ENCODE measurements at places on chromosomes 6 and 20.
A peak's percentile ranks its signal among the peaks of the same experiment; 100 is the strongest.

DNA sequence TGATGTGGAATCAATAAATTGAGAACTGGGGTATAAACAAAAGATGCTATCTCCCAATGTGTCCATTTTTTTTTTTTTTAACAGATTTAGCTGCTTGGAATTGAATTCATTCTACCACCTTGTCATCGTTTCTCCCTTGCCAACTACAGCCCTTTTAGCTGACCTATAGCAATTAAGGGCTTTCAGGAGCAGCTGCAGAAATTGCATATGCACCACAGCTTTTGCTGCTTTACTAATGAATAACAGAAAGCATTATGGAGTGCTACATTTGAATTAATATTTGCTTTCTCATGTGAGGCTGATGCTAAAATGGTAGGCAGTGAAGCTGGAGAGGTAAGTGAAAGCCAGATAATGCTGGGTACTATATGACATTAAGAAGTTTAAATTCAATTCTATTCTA is 5.7 kb downstream of the SESN1 start:
- DNase-seq: no peak

GRCh38 chr20:64131406-64131805 is 24.0 kb upstream of the NPBWR2 start:
- DNase-seq: no peak

DNA sequence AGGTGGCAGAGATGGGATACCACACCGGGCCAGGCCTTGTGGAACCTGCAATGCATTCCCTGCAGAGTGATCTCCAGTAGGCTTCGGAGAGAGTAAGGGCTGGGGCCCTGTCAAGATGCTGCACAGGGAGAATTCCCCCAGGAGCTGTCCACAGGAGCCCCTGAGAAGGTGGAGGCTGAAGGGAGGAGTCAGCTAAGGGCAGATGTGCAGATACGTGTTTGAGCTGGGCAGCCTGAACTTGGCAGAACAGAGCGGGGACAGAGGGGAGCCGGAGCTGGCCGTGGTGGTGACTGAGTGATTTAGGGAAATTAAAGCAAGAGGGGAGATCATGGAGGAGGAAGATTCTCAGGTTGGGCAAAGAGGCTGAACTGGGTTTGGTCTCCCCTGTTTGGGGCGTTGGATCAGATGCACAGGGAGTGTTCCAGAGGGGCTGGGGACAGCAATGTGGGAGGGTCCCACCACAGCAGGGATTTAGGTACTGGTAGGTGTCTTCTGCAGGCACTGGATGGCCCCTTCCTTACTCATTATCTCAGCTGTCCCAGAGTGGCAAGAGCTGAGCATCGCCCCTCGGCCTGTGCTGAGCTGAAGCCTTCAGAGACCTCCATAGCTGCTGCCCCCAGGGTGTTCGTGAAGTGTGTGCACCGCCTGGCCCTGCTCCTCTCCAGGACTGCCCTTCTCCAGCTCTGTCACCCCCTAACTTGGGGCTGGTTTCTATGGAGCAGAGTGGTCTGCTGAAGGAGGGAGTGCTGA is 3.8 kb upstream of the NCR2 start:
- no peak for DNase-seq

DNA sequence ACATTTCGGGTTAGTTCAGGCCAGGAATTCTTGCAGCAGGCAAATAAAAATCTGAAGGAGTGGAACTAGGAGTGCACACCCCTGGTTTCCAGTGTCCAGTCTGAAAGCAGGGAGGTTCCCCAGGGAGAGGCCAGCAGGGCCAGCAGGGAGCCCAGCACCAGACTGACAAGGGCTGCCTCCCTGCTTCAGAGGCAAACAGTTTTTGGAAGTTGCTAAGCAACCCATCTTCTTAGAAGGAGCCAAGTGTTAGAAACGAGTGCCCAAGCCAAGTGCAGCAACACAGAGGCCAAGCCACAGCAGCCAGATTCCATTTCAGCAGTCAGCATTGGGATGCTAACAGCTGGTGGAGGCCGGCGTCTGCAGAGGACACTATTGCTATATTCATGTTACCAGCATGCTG is 179.1 kb downstream of the SYNDIG1 start:
- DNase-seq: no peak

GRCh38 chr6:155528982-155529453 is 73.4 kb upstream of the NOX3 start:
- DNase-seq: peak; percentile 82

DNA sequence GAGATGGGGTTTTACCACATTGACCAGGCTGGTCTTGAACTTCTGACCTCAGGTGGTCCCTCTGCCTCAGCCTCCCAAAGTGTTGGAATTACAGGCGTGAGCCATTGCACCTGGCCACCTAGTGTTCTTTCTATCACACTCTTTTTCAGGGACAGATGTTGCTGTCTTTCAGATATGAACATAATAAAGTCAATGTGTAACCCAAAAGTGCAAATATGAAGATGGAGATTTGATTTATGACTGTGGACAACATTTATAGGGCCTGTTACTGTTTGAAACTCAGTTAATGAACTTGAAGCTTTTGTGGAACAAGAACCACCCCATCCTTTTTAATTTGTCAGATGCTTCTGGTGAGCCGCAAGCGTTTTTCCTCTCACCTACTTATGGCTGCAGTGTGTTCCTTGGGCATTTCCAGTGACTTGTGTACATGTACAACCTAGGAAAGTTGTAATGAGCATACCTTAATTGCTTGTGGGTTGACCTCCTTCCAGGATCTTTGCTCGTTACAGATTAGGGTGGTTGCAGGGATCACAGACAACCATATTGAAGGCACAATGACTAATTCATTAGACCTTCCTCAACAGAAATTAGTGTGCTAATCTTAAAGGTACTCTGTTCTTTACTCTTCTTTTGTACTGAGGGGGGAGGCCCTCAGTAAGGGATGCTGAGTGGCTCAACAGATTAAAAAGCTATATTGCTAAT is 6.8 kb downstream of the TBPL1 start:
- DNase-seq: no peak

DNA sequence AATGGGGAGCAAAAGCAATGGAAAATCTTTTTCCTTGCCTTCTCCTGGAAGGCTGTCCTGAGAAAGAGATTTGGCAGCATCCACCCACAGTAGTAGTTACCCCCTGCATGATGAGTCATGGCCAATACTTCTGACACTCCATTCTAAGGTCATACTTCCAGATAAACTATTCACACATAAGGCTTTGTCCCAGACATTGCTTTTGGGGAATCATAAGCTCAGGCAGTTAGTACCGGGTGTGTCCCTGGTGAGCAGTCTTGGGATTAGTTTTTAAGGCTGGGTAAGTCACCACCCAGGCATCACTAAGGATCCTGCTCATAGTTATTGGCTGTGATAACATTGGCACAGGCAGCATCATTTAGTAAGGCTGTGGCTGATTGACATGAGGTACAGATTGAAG is 160.6 kb upstream of the GGTLC1 start:
- DNase-seq: no peak

GRCh38 chr20:10131732-10132345 is 86.8 kb upstream of the SNAP25 start:
- DNase-seq: no peak

DNA sequence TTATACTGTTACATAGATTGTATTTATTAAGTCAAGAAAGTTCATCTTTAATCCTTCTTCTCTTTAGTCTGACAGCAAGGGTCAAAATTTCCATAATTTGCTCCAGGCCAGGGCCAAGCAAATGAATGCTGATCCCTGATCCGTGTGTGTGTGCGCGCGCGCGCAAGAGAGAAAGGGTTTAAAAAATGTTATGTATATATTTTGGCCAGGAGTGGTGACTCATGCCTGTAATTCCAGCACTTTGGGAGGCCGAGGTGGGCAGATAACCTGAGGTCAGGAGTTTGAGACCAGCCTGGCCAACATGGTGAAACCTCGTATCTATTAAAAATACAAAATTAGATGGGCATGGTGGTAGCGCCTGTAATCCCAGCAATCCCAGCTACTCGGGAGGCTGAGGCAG is 61.7 kb downstream of the GTF2H5 start:
- DNase-seq: no peak

- no peak for DNase-seq
Observed at GRCh38 chr20:59645271-59645670, 40.9 kb downstream of the PHACTR3 start.

DNA sequence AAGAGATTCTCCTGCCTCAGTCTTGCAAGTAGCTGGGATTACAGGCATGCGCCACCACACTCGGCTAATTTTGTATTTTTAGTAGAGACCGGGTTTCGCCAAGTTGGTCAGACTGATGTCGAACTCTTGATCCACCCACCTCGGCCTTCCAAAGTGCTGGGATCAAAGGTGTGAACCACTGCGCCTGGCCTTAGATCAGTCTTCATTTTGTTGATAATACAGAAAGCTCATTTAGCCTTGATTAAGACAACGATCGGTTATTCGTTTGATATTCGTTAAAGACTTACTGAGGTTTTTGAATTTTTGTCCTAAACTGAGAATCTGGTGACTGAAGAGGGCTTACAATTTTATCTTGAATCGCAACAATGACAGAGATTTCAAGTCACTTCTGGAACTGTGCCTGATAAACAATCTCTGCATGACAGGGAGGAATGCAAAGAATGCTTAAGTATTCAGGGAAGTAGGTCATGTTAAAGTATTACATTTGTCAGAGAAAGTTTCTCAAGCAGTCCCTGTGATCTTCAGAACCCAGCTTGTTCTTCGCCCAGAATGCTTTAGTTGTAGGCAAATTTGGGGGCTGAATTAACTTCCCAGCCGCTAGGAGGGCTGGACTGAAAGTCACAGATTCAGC is 14.8 kb downstream of the AKAP12 start:
- DNase-seq: no peak

- no peak for DNase-seq
Observed at GRCh38 chr6:130927305-130927704, 100.1 kb downstream of the SMLR1 start.

DNA sequence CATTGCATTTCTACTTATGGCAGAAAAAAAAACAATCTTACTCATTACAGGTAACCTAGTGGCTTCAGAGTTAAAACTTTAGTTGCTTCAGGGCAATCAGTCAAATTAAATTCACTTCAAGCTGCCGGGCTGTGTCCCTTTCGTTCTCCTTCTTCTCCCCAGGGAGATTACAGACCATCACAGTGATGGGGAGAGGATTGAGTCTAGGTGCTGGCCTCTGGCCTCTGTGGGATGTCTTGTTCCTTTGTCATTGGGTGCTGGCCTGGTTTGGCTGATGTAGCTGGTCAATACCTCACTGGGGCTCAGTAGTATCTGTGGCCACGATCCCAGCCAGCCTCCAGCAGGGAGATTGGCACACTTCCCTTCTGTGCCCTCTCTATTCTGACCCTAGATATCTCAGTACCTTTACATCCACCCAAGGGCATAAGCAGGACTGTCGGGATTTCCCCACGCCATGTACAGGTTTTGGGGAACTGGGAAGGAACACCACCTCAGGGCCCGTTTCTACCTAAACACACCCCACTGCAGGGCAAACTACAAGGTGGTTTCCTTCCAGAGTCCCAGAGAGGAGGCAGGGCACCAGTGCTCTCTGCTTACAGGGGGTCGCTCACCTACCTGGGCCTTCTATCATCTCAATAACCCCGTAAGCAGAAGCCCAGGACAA is 15.4 kb downstream of the FYN start:
- DNase-seq: no peak

DNA sequence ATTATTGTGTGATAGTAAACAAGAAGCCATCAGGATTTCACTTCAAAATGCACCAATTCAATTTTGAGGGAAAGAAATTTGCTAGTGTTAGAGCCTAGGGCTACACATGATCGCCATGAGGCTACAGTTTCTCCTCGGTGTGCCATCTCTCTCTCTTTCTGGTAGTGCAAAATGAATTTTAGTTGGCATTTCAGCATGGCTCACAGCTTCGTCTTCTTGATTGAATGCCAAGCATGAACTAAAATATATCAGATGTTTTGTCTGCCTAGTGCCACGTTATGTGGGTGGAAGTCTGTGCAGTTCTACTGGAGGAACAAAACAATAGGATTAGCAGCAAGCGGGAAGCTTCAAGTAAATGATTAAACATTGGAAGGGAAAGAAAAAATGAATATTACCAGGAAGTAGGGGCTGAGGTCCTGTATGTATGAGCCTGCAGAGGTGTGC is 6.8 kb upstream of the MRAP2 start:
- no peak for DNase-seq

GRCh38 chr20:64228751-64229506 is 26.6 kb upstream of the PCMTD2 start:
- no peak for DNase-seq

- no peak for DNase-seq
Observed at GRCh38 chr20:634148-634925, 18.7 kb downstream of the SRXN1 start.

DNA sequence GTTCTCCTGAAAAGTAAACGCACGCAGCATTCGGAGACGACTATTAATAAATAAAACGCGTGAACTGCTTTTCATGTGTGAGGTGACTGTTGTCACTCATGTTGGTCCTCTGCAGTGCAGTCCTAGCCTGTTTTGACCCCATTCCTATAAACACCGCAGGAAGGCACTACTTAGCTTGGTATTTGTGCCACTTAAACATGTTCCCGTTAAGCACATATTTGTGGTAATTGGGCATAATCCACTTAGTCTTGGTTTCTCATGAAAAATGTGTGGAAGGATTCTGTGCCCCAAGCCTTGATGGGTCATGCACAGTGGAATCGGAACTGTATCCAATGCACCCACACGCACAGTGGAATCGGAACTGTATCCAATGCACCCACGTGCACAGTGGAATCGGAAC is 313.9 kb downstream of the THBS2 start:
- DNase-seq: no peak

- no peak for DNase-seq
Observed at GRCh38 chr20:11919581-11919980, 1.9 kb downstream of the BTBD3 start.

DNA sequence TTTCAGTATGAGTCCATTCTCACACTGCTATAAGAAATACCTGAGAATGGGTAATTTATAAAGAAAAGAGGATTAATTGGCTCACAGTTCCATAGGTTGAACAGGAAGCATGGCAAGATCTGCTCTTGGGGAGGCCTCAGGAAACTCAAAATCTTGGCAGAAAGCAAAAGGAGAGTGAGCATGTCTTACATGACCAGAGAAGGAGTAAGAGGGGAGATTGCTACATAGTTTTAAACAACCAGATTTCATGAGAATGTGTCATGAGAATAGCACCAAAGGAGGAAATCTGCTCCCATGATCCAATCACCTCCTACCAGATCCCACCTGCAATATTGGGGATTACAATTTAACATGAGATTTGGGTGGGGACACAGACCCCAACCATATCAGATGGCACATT is 672.4 kb downstream of the HTR1B start:
- DNase-seq: no peak

- no peak for DNase-seq
Observed at GRCh38 chr6:55668591-55668990, 89.6 kb upstream of the HMGCLL1 start.

DNA sequence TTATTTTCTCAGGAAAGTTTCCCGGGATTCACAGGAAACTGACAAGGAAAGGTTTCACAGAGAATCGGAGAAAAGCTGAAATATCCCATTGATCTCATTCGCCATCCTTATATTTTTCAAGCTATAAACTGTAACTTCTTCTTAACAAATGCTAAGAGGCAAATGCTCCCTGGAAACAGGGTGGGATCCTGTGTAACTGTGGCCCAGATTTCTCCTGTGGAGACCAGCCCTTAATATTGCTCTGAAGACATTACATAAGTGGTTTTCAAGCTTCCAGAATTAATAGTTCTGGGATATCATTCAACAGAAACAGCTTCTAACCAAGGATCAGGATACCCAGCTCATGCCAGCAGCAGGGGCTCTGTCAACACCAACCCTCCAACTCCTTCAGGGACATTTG is 69.2 kb downstream of the THBS2 start:
- DNase-seq: no peak

Data from Kasumi-1 (cell line).